ENCODE measurements at places on chromosomes 2 and 18.

- no peak for DNase-seq
Observed at GRCh38 chr18:50183556-50183955, 11.4 kb downstream of the MYO5B start.

DNA sequence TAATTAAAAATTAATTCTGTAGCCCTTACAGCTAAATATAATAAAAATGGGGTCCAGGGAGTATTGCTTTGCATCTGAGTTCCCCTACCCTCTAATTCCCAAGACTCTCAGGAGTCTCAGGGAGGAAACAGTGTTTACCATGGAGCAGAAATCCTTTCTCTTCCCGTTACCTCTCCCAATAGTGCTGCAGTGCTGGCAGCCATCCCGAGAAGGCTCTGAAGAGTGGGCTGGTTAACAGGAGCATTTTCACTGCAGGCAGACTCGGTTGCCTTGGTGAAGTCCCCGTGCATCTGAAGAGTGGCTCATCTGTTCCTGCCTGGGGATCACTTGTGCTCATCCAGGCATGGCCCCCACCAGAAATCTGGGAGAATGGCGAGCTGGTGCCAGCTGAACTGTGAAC lies 41.8 kb upstream of the TMEM178A start:
- DNase-seq: no peak

DNA sequence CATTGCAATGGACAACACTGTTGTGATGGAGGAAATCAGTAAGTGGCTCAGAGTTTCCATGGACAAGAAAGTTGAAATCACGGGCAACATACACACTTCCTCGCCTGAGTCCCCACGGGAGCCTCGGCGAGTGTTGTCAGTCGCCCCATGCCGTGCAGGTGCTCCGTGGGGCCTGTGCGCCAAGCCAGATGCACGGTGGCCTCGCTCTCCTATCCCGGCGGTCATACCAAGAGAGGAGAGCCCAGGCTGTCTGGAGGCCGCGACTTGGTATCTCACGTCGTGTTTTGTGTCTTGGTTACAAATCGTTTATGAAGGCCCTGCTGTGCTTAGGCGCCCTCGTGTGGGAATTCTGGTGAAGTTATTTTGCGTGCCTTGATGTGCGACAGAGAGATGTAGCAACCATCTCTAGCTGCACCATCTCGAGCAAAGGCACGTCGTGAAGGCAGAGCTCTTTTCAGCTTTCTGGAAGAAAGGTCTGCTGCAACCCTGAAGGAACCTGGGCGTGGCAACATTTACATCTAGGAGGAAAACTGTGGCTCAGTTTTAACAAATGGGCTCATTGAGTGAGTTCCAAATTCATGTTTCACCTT lies 21.8 kb downstream of the ATG4B start:
- peak; percentile 69 for DNase-seq

DNA sequence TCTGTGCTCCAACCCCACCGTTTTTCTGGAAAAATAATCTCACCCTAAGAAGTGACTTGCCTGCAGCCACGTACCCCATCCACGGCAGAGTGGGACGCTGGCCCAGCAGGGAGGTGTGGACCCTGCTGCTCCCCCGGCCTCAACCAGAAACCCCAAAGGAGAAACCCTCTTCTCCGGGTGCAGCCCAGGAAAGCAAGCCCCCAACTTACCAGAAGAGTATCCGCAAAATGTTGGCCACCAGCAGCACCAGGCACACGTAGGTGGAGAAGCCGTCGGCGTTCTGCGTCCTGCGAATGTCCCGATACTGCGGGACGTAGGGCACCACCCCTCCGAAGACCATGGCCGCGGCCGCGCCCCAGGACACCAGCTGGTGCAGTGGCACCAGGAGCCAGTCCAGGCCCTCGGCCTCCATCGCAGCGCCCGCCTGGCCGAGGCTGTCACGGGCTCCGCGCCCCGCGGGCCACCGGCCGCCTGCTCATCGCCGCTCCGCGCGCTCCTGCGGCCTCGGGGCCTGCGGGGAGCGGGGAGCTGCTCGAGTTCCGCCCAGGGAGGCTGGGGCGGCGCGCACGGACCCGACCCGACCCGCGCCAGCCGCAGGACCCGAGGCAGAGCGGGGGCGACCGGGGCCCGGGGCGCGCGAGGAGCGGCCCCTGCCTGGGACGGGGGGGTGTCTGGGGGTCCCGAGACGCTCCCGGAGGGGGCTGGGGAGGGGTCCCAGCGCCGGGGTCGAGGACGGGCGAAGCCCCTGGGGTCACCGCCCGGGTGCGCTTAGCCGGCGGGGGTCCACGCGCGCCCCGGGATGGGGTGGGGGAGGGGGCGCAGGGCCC lies 725 bp downstream of the SLC66A2 start:
- no peak for DNase-seq

- DNase-seq: no peak
Observed at GRCh38 chr18:44241020-44241419, 439.7 kb upstream of the SETBP1 start.

DNA sequence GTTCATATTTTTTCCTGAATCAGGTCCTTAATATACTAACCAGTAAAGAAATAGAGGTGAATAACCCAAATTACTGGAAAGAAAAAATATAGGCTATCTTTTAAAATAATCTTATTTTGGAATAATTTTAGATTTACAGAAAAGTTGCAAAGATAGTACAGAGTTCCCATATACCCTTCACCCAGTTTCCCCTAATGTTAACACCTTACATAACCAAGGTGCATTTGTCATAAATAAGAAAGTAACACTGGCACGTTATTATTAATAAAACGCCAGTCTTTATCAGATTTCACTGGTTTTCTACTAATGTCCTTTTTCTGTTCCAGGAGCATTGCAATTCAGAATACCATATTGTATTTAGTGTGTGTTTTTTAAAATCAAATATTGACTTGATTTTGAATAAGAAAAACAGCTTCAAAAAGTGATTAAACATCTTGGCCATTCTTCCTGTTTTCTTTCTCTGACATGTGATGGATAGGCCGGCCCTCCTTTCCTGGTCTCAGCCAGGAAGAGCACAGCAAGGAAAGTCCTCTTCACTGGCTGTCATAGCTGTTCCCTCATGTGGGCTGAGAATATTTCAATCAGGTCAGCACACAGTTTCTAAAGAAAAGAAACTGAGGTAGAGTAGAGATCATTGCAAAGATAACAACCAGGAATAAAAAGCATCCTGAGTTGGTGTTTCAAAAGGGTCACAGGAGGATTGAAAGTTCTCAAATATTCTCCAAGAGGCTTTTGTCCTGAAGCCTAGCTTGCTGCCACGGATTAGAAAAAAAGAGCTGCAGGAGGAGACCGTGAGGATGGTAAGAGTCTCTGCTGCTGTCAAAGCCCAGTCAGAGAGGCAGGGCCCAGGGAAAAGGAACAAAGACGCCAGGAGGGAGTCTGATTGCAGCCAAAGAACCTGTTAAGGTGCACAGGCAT lies 79.3 kb upstream of the ARL5A start:
- DNase-seq: no peak

DNA sequence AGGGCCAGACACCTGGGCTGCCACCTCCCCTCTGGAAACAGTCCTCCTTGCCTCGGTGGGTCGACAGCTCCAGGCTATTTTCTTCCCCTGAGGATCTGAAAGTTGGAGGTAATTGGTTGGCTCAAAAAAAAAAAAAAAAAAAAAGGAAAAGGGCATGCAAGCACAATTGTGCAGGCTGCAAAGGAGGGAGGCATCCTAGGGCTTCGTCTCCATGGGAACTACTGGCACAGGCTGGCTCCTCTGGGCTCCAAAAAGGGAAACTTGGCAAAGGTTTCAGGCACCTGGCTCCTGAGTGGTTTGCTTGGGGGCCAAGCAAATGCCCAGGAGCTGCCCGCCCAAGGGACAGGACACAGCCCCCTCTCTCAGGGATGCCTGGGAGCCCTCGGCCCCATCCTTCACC lies 1.1 kb upstream of the KCNIP3 start:
- DNase-seq: no peak

GRCh38 chr2:54310311-54310710 lies 54.3 kb upstream of the TSPYL6 start:
- no peak for DNase-seq

DNA sequence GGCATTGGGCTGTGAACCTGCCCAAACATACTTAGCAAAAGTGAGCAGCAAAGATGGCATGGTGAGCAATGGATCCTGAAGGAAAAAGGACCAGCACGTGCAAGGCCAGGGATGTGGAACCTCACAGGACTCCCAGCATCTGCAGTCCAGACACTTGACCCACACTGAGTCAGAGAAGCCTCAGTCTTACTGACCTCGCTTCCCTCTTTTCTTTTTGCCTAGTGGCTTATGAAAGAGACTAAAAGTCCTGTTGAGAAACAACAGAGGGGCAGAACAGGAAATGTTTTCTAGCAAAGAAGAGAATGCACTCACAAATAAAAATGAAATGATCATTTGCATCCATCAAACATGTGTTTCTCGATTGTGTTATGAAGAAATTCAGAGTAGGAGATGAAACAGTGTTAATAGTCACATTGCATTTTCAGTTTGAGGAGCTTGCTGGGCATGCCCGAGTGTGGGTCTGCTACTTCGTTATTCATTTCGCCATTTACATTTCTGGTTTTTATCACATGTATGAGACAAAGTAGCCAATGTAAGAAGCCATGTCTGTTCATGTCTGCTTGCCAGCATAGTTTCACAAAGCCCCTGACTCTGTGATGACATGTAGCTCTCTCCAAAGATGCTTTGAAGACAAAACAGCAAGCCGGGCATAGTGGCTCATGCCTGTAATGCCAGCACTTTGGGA lies 118.4 kb downstream of the INO80D start:
- no peak for DNase-seq

GRCh38 chr2:170236680-170237047 lies 58.7 kb downstream of the MYO3B start:
- DNase-seq: no peak

GRCh38 chr2:187586011-187586641 lies 31.9 kb upstream of the TFPI start:
- DNase-seq: no peak

- no peak for DNase-seq
Observed at GRCh38 chr2:235976956-235977355, 191.2 kb downstream of the GBX2 start.

DNA sequence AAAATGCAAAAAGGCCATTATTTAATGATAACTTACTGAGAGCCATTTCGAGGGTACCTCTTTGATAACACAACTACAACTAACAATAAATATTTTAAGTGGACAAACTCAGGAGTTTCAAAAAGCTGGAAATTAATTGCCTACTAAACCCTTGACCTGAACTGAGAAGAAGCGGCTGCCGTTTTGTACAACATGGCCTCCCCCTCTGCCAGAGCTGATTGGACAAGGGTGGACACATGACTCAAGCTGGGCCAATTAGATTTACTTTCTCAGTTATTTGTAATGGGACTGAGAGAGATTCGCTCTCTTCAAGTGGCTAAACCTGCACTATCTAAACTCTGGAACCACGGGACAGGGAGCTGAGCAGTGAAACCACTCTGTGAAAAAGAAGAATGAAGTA lies 135.9 kb upstream of the SERPINE2 start:
- DNase-seq: no peak

GRCh38 chr18:24368749-24369148 lies 28.9 kb downstream of the OSBPL1A start:
- no peak for DNase-seq

- no peak for DNase-seq
Observed at GRCh38 chr2:73217826-73218225, 3.8 kb downstream of the SMYD5 start.

- DNase-seq: no peak
Observed at GRCh38 chr2:220153118-220153517, 525.7 kb downstream of the SLC4A3 start.

GRCh38 chr2:45102579-45103117 lies 93.4 kb upstream of the SIX2 start:
- no peak for DNase-seq

GRCh38 chr2:43224131-43224570 lies 2.3 kb downstream of the ZFP36L2 start:
- peak; percentile 72 for DNase-seq

- no peak for DNase-seq
Observed at GRCh38 chr2:33068261-33068660, 121.5 kb downstream of the LTBP1 start.

GRCh38 chr2:170368370-170368769 lies 190.4 kb downstream of the MYO3B start:
- DNase-seq: no peak

GRCh38 chr2:136052369-136053362 lies 65.3 kb downstream of the CXCR4 start:
- DNase-seq: no peak

DNA sequence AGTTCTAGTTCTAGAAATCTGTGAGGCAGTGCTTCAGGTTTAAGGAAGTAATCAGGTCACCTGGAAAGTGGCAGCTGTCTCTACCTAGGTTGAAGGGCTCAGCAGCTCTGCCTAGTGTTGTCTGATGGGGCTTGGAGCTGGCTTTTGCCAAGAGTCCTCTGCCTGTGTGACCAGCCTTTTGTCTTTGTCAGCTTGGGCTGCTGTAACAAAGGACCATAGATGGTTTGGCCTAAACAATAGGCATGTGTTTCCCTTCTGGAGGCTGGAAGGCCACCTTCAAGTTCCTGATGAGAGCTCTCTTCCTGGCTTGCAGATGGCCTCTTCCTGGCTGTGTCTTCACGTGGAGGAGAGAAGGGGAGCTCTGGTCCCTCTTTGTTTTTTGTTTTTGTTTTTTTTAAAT lies 13.3 kb downstream of the UBE2F start:
- peak; percentile 89 for DNase-seq

DNA sequence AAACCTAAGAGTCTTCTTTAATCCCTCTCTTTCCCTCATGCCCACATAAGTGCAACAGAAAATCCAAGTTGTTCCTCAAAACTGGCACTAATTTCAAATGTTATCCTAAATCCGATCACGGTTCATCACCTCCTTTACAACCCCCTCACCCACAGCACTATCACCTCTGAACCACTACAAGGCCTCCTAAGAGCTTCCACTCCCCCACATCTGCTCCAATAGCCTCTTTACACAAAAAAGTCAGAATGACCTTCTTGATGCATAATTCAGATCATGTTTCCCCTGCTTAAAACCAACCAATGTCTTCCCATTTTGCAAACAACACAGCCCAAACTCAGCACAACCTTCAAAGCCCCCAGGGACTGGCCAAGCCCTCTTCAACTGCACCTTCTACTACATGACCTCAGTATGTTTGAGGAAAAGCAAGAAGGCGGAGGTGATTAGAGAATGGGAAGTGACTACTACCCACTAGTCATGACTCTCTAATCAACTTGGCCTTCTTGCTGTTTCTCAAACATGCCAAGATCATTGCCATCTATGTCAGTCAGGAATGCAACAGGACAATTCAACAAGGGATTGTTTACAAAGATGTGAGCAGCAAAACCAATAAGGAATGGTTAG lies 34.6 kb upstream of the GCC2 start:
- DNase-seq: no peak

DNA sequence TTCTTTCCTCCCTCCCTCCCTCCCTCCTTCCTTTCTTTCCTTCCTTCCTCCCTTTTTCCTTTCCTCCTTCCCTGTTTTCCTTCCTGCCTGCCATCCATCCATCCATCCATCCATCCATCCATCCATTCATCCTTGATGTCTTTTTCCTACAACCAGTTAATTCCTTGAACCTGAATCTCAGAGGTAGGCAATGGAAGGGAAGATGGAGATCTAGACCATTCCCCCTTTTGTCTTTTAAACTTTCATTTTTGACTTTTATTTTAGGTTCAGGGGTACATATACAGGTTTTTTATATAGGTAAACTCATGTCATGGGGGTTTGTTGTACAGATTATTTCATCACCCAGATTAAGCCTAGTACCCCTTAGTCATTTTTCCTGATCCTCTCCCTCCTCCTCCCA lies 97.4 kb downstream of the OSBPL6 start:
- DNase-seq: no peak

GRCh38 chr2:43293744-43294695 lies 67.6 kb upstream of the ZFP36L2 start:
- peak; percentile 12 for DNase-seq

All from globus pallidus (tissue), 1 donor.